ENCODE measurements at places on chromosomes 5 and 9.

DNA sequence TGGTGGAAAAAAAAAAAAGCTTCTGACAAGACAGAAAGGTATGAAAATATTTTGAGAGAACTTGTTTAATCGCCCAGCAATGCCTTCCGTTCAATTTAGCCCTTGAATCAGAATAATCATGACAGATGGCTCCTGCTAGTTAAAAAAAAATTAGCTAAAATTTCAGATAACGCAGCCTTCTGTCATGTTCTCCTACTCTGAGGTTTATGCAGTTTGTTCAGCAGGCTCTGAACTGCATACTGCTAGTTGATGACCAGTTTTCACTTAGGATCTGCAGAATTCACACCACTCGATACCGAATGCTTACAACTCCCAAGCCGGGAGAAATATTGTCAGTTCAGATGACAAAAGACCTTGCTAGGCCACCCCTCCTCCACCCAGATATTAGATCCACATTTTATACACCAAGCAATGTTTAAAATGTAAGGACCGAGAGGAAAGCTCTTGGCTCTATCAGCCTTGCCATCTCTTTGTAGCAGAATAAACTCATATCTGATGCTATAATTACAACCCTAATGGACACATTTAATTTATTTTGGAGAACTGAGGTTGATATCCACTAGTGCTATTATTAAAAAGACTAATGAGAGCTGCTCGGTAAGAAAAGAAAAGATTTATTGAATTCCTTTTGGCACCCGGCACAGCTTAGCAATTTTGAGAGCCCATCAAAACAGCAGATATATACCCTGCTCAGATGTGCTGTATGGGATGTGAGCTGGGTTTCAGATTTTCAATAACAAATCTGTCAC, 322.8 kb downstream of the GLIS3 start:
- DNase-seq = no peak

GRCh38 chr5:168513861-168514428, 15.2 kb upstream of the FBLL1 start:
- no peak for DNase-seq

GRCh38 chr5:154729613-154730012, 25.6 kb upstream of the LARP1 start:
- DNase-seq = peak; percentile 30

- no peak for DNase-seq
These were observed 34.5 kb upstream of the TYRP1 start for GRCh38 chr9:12658531-12659209.

DNA sequence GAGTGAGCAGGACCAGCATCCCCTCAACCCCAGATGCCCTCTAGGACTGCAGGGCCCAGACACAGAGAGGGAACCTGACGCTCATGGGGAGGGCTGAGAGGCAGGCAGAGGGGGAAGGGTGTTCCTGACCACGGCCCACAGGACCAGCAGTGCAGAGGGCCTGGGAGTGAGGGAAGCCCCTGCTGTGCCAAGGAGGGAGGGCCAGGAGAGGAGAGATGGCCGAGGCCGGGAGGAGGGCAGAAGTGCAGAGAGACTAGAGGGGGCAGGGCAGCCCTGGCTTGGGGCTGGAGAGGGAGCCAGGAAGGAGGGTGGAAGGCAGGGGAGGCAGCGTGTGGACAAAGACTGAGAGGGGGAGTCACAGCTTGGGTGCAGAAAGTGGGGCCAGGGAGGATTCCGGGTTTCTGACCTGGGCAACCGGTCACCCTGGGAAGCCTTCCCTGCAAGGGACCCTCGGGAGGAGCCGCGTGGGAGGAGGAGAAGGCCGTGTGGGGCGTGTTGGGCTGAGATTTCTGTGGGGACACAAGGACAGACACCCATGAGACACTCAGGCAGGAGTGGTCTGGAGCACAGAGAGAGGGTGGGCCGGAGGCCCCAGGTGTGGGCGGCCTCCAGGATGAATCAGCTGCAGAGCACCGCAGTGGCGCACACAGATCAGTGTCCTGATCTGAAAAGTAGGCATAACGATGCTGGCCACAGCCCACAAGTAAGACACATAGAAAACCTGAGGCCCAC, 117.5 kb downstream of the ADAMTS2 start:
- no peak for DNase-seq

GRCh38 chr5:6584101-6584645, 48.7 kb downstream of the NSUN2 start:
- no peak for DNase-seq

GRCh38 chr5:154200221-154200620, 9.7 kb downstream of the GALNT10 start:
- DNase-seq = no peak

DNA sequence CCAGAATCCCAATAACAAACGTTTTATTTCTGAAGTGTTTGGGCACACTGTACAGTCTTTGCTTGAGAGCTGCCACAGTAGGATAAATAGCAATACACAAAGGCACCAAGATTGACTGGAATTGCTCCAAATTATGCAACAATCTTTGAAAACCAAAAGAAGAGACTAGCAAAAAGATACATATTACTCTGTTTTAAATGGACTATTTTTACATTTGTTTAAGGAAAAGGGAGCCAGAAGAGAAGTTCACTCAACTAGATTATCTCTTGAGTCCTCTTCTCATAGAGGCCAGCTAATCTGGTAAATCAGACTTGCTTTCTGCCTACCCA, 385.0 kb upstream of the SLC30A5 start:
- DNase-seq = no peak

GRCh38 chr5:6717687-6718086, 4.5 kb downstream of the TENT4A start:
- DNase-seq = no peak

DNA sequence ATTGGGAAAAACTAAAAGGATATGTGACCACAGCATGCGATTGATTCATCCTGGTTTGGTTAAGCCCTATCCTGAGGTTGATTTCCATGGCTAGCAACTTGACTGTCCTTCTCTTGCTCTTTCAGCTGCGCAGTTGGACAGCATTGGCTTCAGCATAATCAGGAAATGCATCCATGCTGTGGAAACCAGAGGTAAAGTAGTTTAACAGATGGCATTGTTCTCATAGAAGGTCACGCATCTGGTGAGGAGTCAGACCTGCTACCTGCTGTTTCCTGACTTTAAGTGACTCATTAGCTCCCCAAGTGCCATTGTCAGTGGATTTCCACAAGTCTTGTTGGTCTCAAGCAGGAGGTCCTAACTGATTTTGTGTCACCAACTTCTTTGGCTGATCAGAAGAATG, 266.9 kb downstream of the ARHGAP26 start:
- peak; percentile 50 for DNase-seq

GRCh38 chr5:143870871-143871632, 59.1 kb downstream of the HMHB1 start:
- no peak for DNase-seq

DNA sequence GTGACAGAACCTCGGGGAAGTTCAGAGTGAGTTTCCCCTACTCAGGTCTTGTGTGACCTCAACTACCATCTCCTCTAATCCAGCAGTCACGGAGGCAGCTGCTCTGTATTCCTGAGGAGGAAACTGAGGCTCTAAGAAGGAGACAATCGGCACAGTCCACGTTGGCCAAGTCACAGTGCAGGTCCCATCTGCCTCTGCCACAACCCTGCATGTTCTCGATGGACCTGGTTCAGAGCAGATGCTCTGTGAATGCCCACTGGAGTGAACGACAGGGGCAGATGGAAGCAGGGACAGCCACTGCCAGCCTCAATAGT, 722 bp upstream of the ERGIC1 start:
- no peak for DNase-seq

DNA sequence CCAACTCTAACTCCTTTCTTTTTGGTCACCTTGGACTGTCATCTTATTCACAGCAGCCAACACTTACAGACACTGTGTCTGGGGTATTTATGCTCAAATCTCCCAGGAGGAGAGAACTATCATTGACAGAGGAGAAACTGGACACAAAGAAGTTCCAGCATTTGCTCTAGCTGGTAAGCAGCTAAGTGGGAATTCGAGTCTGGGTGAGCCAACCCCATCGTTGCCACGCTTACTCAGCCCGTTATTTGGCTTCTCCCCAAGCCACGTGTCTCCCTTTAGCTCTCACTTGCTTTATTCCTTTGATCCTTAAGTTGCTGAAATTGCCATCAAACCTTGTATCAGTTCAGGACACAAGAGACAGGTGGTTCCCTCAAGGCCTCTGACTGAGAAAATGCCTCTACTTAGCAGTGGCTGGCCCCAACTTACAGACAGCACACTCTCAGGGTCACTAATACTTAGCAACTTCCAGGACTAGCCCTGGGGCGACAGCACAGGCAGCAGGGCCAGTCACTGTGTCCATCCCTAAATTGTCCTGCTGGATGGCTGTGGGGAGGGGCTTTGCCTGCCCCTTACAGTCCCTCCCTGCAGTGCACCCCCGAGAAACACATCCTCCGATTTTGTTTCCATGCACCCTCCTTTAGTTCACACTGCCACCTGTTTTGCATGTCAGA, 1.4 kb downstream of the SLC36A2 start:
- DNase-seq = no peak

DNA sequence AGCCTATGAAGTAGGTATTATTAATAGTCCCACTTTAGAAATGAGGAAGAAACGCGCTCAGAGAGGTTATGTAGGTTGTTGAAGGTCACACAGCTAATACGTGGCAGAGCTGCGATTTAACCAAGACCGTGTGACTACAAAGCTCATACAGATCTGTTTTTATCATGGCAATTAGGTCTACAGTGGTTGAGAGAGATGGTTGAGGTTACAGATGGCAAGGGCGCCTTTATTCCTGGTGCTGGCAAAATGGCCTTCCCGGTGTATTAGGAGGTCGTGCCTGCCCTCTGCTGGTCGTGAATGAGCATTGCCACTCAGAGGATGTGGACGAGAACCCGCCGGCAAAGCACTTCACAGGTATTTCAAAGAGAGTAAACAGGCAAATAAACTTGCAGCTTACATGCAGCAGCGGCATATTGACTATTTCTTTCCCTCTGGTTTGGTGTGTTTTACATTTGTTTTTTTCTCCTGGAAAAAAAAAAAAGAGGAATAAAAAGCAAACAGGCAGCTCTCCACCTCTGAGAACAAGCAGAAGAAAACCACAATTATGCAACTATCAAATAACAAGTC, 65.3 kb upstream of the EGFLAM start:
- DNase-seq = peak; percentile 36

- DNase-seq = peak; percentile 5
These were observed 223.3 kb downstream of the DIRAS2 start for GRCh38 chr9:90419221-90419851.
